Renal cortical epithelial cell (primary cell): ENCODE measurements at places on chromosomes 3 and 15. TPM values are rescaled to one million over a fixed set of nuclear protein-coding genes. Genes with fewer than 3 reads are reported as not detected.
A peak's percentile ranks its signal among the peaks of the same experiment; 100 is the strongest.

DNA sequence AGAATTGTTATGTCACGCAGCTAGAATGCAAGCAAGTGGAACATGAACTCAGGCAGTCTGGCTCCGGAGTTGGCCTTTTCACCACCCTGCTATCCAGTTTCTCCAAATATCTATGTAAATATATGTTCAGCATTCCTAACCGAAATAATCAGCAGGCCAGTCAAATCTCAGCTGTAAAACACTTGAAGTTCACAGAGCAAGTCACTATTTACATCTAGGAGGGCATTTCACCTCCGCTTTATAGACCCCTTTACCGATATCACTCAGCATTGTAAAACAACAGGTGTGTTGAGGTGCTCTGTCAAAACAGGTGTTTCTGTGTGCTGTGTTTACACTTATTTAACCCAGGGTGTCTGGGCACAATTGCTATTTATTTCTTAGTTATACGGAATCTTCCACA is 12.2 kb upstream of the HES1 start:
- DNase-seq, result no peak

Gene LCTL
- 0.35 and 0.50 TPM in 2 replicates for total RNA-seq

Gene CLEC3B
- 0.55 TPM in 1 of 2 replicates, not detected in the other for total RNA-seq

- no peak for DNase-seq
Measured at GRCh38 chr3:45506751-45507391, 87.7 kb upstream of the LIMD1 start.

DNA sequence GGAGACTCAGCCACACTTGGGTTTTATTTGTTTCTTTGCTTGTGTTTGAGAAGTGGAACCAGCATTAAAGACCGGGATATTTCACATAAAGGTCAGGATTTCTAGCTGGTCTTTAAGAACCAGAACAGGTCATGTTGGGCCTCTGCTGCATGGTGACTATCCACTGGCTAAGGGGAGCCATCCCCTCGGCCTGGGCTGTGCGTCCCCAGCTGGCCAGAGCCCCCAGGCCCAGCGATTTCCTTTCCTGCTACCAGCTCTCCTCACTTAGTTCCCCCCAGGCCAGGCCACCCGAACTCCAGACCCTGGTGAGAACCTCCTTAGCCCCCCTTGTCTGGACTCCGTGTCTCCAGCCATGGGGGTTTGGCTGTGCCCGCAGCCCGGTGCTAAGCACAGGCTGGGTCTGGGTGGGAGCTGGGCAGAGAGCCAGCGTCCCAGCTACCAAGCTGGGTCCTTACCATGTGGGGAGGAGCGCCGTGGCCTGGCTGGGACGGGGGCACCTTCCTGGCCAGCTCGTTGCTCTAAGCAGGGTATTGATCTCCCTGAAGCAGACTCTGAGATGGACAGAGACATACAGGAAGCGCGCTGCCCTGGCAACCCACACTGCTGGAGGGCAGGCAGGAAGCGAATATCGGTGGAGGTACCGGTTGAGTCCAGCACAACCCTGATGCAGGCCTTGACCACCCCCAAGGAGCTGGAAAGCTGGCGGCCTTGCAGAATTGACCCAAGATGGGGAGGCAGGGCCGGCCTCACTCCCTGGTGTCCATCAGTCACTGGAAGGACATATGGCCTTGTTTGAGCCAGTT is 49.4 kb downstream of the KLF15 start:
- DNase-seq, result no peak

GRCh38 chr3:67832817-67833216 is 178.4 kb upstream of the SUCLG2 start:
- no peak for DNase-seq

GRCh38 chr3:21551019-21551418 is 200.0 kb downstream of the ZNF385D start:
- peak; percentile 32 for DNase-seq

Gene MORC1
- total RNA-seq, result under 0.01 and 0.05 TPM in 2 replicates

DNA sequence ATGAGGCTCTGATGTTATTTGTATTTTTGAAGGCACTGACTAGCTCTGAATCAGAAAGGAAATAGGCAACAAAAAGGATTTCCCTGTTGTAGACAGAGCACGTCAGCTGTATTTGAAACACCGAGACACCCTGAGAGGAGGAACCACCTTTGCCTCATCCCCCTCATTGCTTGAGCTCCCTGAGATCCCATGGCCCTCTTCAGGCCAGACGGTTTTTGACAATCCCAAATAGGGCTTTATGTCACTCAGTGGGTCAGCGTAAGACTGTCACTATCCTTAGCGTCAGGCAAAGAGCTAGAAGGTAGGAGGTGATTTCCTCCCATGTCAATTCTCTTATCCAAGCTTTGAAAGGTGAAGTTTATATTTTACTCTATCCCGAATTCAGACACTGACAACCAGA is 254.3 kb downstream of the ZNF621 start:
- DNase-seq, result no peak
